ENCODE measurements at places on chromosomes 12 and 14.

- no peak for DNase-seq
Observed at GRCh38 chr14:99716091-99716849, 32.2 kb downstream of the CYP46A1 start.

DNA sequence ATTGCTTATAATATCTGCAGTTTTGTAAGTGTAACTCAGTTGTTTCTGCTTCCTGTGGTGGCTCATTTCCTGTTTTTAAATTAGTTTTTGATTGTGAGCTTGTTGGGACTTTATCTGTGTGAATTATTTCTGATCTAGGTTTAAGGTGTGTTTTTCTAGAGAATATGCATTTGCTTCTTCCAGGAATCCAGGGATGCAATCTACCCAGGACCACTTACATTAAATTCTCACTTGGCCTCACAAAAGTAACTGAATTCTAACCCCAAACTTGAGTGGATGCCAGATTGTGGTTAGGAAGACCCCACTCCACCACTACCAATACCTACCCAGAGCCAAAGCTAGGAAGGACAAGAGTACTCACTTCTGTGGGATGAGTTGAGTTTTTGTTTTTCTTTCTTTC lies 11.9 kb downstream of the STYX start:
- DNase-seq = no peak

DNA sequence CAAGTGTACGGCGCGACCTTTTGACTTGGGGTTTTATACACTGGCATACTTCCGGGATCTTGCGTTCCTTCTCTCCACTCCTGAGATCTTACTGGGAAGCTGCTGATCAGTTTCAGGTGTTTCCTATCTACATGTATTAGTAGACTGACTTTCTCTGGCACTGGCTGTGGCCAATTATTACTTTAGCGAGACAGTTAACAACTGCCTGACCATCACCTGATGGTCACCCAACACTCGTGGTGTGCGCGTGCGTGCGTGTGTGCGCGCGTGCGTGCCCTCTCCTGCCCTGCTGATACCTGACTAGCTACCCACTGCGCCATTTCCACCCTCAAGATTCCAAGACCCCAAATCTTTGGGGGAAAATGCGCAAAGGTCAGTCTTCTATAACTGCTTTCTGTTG lies 249.9 kb downstream of the AEBP2 start:
- no peak for DNase-seq

DNA sequence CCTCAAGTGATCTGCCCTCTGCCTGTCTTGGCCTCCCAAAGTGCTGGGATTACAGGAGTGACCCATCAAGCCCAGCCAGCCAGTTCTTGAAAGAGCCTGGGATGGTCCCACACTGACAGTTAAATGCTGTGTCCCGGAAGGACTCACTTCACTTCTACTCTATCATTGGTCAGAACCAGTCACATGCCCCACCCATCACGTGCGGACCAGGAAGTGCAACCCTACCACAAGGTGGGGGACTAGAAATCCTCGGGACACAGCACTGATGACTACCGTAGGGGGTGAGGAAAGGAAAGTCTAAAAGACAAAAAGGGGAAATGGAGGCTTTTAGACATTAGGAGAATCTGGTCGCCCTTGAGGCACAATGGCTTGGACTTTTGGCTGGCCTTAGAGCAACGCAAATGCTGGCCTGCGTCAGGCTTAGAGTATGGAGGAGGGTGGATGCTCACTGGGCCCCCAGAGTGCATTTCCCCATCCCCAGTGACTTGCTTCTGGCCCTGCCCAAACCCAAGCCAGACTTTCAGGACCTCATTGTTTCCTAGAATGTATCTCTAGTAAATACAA lies 207.7 kb downstream of the TTC8 start:
- no peak for DNase-seq

GRCh38 chr12:110249105-110249504 lies 31.9 kb upstream of the ATP2A2 start:
- DNase-seq = no peak

DNA sequence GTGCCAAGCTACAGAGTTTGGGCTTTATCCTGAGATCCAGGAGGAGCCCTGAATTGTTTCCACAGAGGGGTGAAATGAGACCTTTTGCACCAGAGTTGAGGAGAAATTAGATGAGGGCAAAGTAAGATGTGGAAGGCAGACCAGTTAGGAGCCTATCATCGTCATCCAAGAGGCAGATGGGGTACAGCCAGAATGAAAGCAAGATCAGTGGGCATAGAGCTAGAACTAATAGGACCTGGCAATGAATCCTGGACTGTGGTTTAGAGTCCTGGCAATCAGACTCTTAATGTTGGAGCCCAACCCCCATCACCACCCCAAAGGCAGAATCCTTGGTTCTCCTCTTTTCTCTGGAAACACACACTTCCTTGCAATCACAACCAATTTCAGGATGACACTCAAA lies 166.6 kb upstream of the HMGA2 start:
- no peak for DNase-seq

DNA sequence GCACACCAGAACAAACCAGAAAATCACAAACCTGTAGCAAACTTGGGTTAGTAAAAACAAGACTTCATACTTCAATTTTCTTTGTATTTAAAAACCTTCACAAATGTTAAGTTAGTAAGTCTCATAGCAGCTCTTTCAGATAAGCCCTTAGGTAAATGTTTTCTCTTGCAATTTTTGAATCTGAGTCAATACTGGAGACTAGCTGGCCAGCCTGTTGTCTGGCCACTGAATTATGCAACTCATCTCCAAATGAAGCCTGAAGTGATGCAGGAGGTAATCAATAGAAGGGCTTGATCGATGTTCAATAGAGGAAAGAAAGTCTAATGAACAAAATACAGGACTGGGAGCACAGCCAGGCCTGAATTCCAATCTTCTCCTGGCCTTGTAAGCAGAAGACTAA lies 465.2 kb downstream of the LRIG3 start:
- no peak for DNase-seq

- no peak for DNase-seq
Observed at GRCh38 chr12:101992091-101992490, 69.7 kb downstream of the WASHC3 start.

DNA sequence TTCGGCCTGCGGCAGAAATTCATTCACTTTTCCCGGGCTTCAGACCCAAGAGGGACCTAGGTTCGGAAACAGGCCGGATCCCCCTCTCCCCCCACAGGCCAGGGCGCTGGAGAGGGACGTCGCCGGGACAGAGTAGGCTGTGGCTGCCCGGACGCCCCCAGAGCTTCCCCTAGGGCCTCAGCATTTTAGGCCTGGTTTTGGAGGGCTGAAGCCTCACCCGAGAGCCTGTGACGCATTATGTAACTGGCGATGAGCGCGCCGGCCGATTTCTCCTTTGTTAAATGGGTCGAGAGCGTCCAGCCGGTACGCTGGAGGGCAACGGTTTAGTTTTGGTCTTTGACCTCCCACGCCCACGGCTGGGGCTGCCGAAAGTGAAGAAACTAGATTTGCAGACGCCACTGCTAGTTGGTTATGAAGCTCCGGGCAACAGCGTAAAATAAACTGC lies 657 bp downstream of the PEBP1 start:
- no peak for DNase-seq

DNA sequence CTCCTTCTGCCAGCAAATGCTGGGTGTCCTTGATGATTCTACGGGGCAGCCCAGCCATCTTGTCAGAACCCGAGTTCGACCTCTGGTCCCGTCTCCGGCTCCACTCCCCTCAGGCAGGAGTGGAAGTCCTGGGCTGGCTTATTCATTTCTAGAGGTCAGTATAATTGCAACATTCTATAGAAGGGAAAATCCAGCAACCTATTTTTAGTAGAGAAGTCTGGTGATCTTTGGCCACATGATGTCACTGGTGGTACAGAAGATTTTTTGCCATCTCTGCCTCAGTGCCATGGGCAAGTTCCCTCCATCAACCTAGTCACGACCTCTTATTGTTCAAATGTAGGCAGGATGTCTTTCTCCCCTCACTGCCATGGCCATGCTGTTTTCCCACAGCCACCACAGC lies 22.4 kb downstream of the OR10G2 start:
- no peak for DNase-seq

DNA sequence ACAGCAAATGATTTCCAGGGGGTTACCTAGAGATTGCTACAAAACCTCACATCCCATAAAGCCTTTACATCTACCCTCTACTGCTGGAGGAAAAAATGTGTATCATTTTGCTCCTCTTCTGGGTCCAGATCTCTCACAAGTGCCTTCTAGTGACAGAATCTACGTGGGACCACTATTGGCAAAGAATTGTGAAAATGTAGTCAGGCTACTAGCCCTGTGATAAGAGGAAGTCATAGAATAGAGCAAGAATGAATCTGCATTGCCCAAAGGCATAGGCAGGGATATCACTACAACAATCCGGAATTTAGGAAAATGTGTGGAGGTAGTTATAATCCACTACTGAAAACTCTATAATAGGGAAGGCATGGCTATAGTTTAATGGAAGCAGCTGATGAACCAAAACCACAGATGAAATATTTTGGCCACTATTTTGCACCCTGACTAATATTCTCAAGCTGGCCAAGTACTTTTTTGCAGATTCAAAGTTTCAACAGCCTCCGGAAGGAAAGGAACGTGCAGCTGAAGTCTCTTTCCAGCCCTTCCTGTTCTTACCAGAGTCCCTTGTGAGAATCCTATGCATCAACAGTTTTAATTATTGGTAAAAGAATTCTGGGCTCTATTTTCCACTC lies 176.8 kb downstream of the PHLDA1 start:
- DNase-seq = no peak

GRCh38 chr12:84294246-84294645 lies 618.4 kb downstream of the SLC6A15 start:
- DNase-seq = no peak

DNA sequence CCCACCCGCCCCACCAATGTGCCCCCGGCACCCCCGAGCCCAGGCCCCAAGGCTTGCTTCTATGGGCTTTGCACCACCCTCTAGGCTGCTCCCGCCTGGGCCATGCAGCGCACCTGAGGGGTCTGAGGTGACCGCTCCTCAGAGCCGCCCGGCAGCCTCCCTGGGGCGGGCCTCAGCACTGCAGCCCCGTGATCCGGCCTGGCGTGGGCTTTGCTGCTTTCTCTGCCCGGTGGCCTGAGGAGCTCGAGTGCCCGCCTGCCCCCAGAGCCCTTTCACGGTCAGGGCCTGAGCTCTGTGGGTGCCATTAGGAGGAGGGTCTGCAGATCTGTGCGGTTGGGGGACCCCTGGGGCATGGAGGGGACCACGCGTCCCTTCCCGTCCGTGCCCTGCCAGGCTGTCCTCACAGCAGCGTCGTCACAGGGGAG lies 6.2 kb downstream of the MTA1 start:
- no peak for DNase-seq

- DNase-seq = no peak
Observed at GRCh38 chr14:81889529-81889928, 355.9 kb upstream of the SEL1L start.

GRCh38 chr12:67077617-67078016 lies 191.5 kb upstream of the CAND1 start:
- no peak for DNase-seq

DNA sequence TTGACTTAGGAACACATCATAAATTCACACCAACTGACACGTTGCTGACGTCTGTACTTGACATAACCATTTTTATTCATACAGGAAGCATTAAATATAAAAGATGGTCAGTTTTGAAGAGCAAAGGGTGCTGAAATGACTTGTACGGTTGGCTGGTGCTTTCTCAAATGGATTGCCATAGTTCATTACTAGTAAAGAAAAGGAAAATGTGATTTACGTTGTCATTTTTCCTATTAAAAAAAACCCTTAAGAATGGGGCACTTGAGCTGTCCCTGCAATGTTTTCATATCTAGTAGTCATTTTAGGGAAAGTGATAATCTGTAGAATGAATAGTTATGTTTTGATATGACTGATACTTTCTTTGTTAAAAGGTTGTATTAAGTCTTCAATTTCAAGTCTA lies 22.5 kb upstream of the MANSC4 start:
- DNase-seq = no peak

- no peak for DNase-seq
Observed at GRCh38 chr12:29599381-29599780, 101.9 kb upstream of the OVCH1 start.

DNA sequence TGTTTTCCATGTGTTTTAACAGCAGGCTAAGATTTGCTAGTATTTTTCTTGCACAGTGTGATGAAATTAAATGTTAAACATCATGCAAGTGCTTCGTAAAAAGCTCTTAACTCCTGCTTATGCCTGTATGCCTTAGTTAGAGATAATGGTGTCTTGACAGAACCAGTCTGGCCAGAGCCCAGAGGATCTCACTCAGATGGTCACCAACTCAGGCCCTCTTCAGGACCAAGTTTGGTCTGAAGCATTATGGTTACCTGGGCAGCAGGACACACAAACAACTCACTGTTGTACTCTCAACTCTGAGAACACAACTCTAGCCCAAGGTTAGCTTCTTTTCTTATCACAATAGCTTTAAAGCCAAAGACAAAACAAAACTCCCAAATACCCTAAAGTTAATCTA lies 115.4 kb downstream of the KIF21A start:
- no peak for DNase-seq

GRCh38 chr14:93456356-93456755 lies 25.6 kb downstream of the UNC79 start:
- DNase-seq = no peak

- no peak for DNase-seq
Observed at GRCh38 chr14:63523735-63524426, 19.3 kb downstream of the PPP2R5E start.

- DNase-seq = no peak
Observed at GRCh38 chr12:25308756-25309155, 58.0 kb upstream of the KRAS start.

- no peak for DNase-seq
Observed at GRCh38 chr14:59228421-59228820, 40.0 kb downstream of the DAAM1 start.

GRCh38 chr14:98130691-98131090 lies 1141.3 kb downstream of the BCL11B start:
- DNase-seq = no peak

- no peak for DNase-seq
Observed at GRCh38 chr12:47158792-47159191, 79.0 kb upstream of the AMIGO2 start.

GRCh38 chr12:5784462-5785130 lies 160.5 kb downstream of the ANO2 start:
- no peak for DNase-seq

GRCh38 chr14:95774265-95775160 lies 60.6 kb upstream of the TCL1A start:
- no peak for DNase-seq

DNA sequence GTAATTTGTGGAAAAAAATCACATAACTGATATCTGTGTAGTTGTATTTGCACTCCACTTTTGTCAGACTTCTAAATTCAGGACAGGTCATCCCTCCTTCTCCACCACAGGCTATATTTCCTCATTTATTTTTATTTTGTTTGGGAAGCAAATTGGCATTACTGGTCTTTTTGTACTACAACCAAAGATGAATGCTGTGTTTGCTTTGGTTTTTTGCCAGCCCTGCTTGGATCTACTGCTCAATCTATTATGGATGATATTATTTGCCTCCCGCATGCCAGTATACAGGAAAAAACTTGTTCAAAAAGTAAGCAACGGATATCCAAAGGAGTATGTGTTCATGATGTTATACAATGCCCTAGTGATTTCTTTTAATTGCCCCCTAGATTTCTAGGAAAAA lies 948.8 kb downstream of the TRHDE start:
- DNase-seq = no peak

GRCh38 chr12:48969833-48970701 lies 1.5 kb downstream of the WNT10B start:
- no peak for DNase-seq
